Left ventricle myocardium inferior (tissue), 1 donor: ENCODE measurements at places on chromosomes 6 and 20.

GRCh38 chr6:69263297-69263696 is 533.5 kb downstream of the LMBRD1 start:
- H3K4me3 ChIP-seq = no peak overlapping the region
- no peak for DNase-seq
- H3K4me1 ChIP-seq = no peaks in the 10 kb centered on the region

DNA sequence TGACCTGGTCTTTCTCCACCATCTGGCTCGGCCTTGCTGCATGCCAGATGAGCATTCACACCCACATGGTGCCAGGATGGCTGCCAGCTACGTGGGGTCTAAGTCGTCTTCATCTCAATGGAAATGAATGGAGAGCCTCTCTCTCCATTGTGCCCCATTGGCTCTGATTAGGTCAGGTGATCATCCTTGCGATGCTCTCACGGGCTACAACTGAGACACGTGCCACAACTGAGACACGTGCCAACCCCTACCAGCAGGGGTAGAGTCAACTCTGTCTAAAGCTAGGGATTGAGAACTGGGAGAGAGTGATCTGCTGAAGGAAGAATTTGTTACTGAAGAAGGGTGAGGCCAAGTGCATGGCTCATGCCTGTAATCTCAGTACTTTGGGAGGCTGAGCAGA is 67.3 kb upstream of the RALY start:
- H3K36me3 ChIP-seq = no peaks in the 10 kb centered on the region
- H3K27me3 ChIP-seq = peaks cover 9% of the 10 kb centered on the region
- no peak overlapping the region for H3K27ac ChIP-seq
- H3K4me3 ChIP-seq = no peak overlapping the region

DNA sequence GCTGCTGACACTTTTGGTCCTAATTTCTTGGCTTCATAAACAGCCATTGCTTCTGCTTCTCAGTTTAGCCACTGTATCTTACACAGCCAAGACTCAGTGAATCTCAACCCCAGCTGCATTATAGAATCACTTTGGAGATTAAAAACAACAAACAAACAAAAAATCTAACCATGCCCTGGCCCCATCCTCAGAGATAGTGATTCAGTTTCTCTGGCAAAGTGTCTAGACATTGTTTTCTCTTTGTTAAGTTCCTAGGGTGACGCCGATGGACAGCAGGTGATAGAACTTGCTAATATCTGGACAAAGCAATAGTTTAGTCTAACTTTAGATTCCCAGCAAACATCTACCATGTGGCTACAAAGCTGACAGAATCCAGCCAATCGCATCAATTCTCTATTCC is 2.9 kb downstream of the ADGRF5 start:
- no peaks in the 10 kb centered on the region for H3K36me3 ChIP-seq
- peaks cover 8% of the 10 kb centered on the region for H3K27me3 ChIP-seq
- peak overlapping the region; percentile 88 for H3K27ac ChIP-seq
- no peak for DNase-seq
- peaks cover 38% of the 10 kb centered on the region for H3K4me1 ChIP-seq

GRCh38 chr20:32031007-32031958 is 20.8 kb upstream of the HCK start:
- H3K36me3 ChIP-seq = peaks cover 9% of the 10 kb centered on the region
- no peak overlapping the region for H3K27ac ChIP-seq
- DNase-seq = peak; percentile 75
- peaks cover 26% of the 10 kb centered on the region for H3K27me3 ChIP-seq

DNA sequence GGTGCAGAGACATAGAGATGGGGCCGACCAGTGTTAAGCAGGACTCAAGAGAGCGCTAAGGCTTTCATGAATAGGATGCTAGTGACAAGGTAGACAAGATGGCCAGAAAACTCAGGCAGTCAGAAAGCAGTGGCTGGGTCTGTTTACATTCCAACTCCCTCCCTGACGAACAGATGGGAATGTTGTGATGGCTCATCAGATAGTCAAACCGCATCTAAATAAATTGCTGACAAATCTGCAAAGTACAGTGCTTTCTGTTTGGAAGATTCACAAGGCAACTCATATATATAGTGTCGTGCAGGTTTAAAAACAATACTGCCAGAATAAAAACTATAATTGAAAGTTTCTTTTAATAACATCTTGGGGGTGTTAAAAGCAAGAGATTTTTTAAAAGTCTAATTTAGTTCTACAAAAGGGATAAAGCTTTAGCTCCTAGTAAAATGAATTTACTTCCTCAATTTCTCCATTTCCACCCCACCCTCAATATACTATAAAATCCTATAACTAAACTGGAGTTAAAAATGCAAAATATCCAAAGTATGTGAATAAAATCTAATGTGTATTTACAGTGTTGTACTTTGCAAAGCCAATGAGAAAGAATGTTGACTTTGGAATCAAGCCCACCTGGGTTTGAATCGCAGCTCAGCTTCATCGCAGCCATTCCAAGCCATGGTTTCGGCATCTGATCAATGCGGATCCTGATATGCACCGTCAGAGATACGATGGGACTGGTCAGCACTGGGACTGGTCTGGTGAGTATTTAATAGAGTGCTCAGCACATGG is 247.3 kb upstream of the PDE10A start:
- H3K4me3 ChIP-seq = no peak overlapping the region
- no peaks in the 10 kb centered on the region for H3K36me3 ChIP-seq
- H3K27ac ChIP-seq = no peak overlapping the region
